Endothelial cell (in vitro differentiated cells): ENCODE measurements at places on chromosomes 7 and 10. TPM values are rescaled to one million over a fixed set of nuclear protein-coding genes. Genes with fewer than 3 reads are reported as not detected.

- no peak overlapping the region for H3K4me3 ChIP-seq
- no peak for DNase-seq
- H3K27me3 ChIP-seq = peaks cover 6% of the 10 kb centered on the region
- H3K27ac ChIP-seq = no peak overlapping the region
- peaks cover 18% of the 10 kb centered on the region for H3K4me1 ChIP-seq
These were observed 25.4 kb upstream of the GATAD1 start for GRCh38 chr7:92421676-92422435.

EFCAB10 gene
- total RNA-seq = 0.28 TPM

- no peak for DNase-seq
- H3K4me1 ChIP-seq = peaks cover 2% of the 10 kb centered on the region
- H3K36me3 ChIP-seq = peaks cover 4% of the 10 kb centered on the region
- no peak overlapping the region for H3K4me3 ChIP-seq
These were observed 75.8 kb upstream of the CHST15 start for GRCh38 chr10:124168991-124169802.

GPR26 gene
- 0.05 TPM for total RNA-seq

- H3K27ac ChIP-seq = no peak overlapping the region
- no peak for DNase-seq
- no peaks in the 10 kb centered on the region for H3K27me3 ChIP-seq
- no peak overlapping the region for H3K4me3 ChIP-seq
- no peaks in the 10 kb centered on the region for H3K36me3 ChIP-seq
- H3K4me1 ChIP-seq = no peaks in the 10 kb centered on the region
These were observed 233.9 kb downstream of the POU6F2 start for GRCh38 chr7:39211581-39211980.

GRCh38 chr7:30727061-30727945 is 24.6 kb upstream of the INMT start:
- no peak overlapping the region for H3K4me3 ChIP-seq
- H3K27me3 ChIP-seq = peaks cover 11% of the 10 kb centered on the region
- H3K27ac ChIP-seq = no peak overlapping the region
- H3K36me3 ChIP-seq = no peaks in the 10 kb centered on the region
- no peak for DNase-seq

- no peak overlapping the region for H3K27ac ChIP-seq
- DNase-seq = no peak
- H3K4me1 ChIP-seq = peaks cover 5% of the 10 kb centered on the region
- H3K36me3 ChIP-seq = no peaks in the 10 kb centered on the region
These were observed 455.6 kb upstream of the FZD8 start for GRCh38 chr10:36097696-36098095.

DNA sequence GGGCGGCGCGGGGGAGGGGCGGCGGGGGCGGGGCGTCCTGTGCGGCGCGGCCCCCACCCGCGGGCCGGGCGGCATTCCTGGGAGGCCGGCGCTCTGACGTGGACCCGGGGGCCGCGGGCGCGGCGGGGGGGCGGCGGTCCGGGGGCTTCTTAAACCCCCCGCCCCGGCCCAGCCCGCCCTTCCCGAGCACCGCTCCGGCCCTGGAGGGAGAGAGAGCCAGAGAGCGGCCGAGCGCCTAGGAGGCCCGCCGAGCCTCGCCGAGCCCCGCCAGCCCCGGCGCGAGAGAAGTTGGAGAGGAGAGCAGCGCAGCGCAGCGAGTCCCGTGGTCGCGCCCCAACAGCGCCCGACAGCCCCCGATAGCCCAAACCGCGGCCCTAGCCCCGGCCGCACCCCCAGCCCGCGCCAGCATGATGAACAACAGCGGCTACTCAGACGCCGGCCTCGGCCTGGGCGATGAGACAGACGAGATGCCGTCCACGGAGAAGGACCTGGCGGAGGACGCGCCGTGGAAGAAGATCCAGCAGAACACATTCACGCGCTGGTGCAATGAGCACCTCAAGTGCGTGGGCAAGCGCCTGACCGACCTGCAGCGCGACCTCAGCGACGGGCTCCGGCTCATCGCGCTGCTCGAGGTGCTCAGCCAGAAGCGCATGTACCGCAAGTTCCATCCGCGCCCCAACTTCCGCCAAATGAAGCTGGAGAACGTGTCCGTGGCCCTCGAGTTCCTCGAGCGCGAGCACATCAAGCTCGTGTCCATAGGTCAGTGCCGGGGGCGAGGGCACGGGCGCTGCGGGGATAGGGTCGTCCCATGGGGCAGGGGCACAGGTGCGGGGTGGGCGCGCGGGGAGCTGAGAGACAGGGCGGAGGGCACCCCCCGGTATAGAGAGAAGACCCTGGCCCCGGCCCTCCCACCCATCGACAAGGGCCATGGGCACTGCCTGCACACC is at the start of gene FLNC:
Gene FLNC (plus strand): TSS at position 176 of the 947 bp plus-strand sequence. CDS start 232 bp downstream, at position 408.
- peaks cover 8% of the 10 kb centered on the region for H3K4me1 ChIP-seq
- H3K27me3 ChIP-seq = peaks cover 13% of the 10 kb centered on the region

ATRNL1 gene
- total RNA-seq = 32.5 TPM

DNA sequence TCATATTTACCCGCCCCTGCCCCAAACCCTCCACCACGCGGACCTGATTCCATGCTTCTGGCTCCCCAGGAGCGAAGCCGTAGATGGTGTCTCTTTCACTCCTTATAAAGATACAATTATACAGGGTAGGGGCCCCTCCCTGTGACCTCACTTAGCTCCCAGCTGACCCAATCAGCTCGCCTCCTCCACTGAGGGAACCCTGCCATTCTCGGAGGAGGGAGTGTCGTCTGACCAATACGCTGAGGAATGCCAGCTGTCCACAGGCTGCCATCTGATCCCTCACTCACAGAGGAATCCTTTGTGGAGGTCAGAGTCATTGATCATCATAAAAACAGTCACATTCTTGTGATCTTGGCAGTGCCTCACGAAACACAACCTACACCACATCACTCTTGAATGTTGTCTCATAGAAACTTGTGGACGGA is 67.5 kb upstream of the INSIG1 start:
- peaks cover 16% of the 10 kb centered on the region for H3K27me3 ChIP-seq
- no peak overlapping the region for H3K27ac ChIP-seq

GRCh38 chr10:1553951-1554350 is 183.4 kb downstream of the ADARB2 start:
- H3K4me3 ChIP-seq = no peak overlapping the region
- H3K36me3 ChIP-seq = peaks cover under 1% of the 10 kb centered on the region
- DNase-seq = no peak

CALHM2 gene
- total RNA-seq = 1.9 TPM

GRCh38 chr7:47483604-47484273 is 98.2 kb downstream of the TNS3 start:
- no peak overlapping the region for H3K27ac ChIP-seq
- H3K4me1 ChIP-seq = peaks cover under 1% of the 10 kb centered on the region
- peaks cover 8% of the 10 kb centered on the region for H3K27me3 ChIP-seq
- H3K36me3 ChIP-seq = peaks cover 1% of the 10 kb centered on the region

DNA sequence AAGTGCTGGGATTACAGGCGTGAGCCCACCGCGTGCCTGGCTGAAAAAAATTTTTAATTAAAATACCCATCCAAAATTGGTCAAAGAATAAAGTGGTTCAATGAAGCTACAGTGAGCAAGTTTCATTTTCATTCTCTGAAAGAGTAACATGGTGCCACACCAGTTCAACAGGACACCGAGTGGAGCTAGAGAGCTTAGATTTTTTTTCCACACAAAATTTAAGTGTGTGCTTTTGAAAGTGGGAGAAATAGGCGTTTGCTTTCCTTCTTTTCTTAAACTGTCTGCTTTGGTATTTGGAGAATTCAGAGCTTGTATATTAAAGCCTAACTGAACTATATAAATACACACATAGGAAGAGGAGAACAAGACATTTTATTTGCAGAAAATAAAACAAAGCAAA is 43.4 kb downstream of the BPGM start:
- DNase-seq = no peak
- H3K27ac ChIP-seq = no peak overlapping the region
- no peaks in the 10 kb centered on the region for H3K27me3 ChIP-seq
- no peaks in the 10 kb centered on the region for H3K36me3 ChIP-seq

C7orf33 gene
- total RNA-seq = not detected

ZNRF2 gene
- 9.5 TPM for total RNA-seq

DNA sequence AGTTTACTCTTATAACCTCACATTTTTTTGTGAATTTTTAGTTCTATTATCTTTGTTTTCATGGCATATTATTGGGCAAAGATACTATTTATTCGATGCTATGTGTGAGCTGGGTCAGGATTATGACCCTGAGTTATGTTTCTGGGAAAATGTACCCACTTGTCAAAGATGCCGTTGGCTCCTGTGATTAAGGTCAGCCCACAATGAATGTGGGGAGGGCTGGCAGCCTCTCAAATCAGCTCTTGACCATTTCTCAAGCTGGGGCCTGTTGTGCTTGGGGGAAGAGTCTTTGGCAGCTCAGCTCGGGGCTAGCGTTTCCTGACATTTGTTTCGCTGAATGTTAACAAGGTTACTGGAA is 97.5 kb downstream of the TCF7L2 start:
- no peak for DNase-seq
- H3K27me3 ChIP-seq = peaks cover 8% of the 10 kb centered on the region

GDF2 gene
- total RNA-seq = not detected

DNA sequence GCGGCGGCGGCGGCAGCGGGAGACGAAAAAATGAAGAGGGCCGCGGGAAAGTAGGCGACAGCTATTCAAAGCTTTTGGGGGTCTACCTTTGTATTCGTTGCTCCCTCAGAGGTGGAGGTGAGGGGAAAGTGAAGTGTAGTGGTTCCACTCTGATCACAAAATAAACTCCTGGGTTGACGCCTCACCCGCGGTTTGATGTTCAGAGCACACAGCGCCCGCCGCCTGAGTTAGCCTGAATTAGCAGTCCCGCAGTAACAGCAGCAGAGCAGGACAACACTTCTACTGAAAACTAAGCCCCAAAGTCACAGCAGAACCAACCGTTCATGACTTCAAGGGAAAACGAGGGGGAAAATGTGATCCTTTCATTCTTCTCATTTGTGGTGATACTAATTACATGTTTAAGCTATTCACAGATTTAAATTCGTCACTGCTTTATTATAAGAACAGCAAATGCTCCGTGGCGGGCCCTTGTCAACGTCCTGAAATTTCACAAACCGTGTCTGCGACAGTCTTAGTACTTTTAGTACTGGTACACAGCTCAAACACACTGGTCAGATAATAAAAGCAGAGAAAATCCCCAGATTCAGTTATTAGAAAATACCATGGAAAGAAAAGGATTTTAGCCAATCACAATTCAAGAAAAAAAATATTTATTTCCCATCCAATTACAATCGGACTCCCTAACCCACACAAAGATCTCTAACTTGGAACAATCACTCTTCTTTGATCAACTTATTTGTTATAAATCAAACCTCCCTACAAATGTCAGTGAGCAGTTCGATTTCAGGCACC is 563 bp upstream of the JMJD1C start:
- H3K27ac ChIP-seq = peak overlapping the region; percentile 95
- peak; percentile 11 for DNase-seq
- H3K4me3 ChIP-seq = peak overlapping the region; percentile 94
- H3K36me3 ChIP-seq = no peaks in the 10 kb centered on the region
- peaks cover 14% of the 10 kb centered on the region for H3K4me1 ChIP-seq

GRCh38 chr7:38294926-38295325 is 21.5 kb upstream of the TARP start:
- H3K4me1 ChIP-seq = no peaks in the 10 kb centered on the region
- no peak overlapping the region for H3K27ac ChIP-seq
- H3K36me3 ChIP-seq = no peaks in the 10 kb centered on the region
- DNase-seq = no peak
- no peak overlapping the region for H3K4me3 ChIP-seq

DNA sequence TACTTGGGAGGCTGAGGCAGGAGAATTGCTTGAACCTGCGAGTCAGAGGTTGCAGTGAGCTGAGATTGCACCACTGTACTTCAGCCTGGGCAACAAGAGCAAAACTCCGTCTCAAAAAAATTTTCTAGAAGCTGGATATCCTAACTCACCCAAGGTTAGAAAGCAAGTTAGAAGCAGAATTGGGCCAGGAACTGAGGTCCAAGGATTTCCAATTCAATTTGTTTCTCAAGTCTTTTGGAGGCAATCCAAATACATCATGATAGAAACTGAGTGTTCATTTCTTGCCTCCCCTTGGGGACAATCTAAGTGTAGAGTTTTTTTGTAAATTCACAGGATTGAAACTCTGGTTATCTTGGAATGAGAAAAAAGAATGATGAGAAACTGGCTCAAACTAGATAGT is 45.5 kb downstream of the LAMB1 start:
- peaks cover 77% of the 10 kb centered on the region for H3K36me3 ChIP-seq
- H3K4me1 ChIP-seq = no peaks in the 10 kb centered on the region
- no peak for DNase-seq
- H3K4me3 ChIP-seq = no peak overlapping the region
- no peak overlapping the region for H3K27ac ChIP-seq

DNA sequence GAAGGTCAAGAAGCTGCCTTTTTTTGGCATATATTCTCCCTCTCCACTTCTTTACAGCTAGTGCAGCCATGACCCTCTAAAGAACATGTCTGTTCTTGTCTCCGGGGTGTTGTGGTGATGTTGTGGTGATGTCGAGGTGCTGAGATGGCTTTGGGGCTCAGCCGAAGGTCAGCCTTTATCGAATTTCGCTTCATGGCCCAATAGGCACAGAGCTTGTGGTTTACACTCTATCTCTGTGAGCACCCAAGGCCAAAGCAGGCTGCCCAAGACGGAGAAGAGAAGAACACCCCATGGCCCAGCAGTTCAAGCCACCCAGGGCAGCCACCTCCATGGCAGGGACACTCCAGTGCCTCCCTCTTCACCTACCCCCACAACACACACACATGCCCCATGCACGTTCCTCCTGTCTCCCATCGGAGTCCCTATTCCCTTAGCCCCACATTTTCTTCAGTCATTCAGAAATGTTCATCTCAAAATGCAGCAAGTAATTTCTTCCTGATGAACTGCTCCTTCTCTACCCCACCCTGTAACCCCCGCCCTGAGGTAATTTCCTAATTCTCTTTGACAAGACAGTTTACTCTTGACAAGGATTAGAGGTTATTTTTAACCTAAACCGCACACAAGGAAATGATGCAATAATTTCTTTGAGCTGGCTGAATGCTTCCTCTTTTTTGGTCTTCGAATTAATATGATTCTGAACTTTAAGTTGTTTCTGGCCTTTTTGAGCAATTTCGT is 18.6 kb upstream of the ADRB1 start:
- peaks cover 3% of the 10 kb centered on the region for H3K27me3 ChIP-seq
- peaks cover 4% of the 10 kb centered on the region for H3K4me1 ChIP-seq
- DNase-seq = no peak
- no peaks in the 10 kb centered on the region for H3K36me3 ChIP-seq
- H3K4me3 ChIP-seq = no peak overlapping the region
- no peak overlapping the region for H3K27ac ChIP-seq
